ENCODE measurements at places on chromosomes 6 and 20.
A peak's percentile ranks its signal among the peaks of the same experiment; 100 is the strongest.

GRCh38 chr6:128886706-128887105 lies 3.8 kb downstream of the LAMA2 start:
- DNase-seq, result no peak

- no peak for DNase-seq
Observed at GRCh38 chr6:151349651-151350270, 41.6 kb downstream of the ZBTB2 start.

DNA sequence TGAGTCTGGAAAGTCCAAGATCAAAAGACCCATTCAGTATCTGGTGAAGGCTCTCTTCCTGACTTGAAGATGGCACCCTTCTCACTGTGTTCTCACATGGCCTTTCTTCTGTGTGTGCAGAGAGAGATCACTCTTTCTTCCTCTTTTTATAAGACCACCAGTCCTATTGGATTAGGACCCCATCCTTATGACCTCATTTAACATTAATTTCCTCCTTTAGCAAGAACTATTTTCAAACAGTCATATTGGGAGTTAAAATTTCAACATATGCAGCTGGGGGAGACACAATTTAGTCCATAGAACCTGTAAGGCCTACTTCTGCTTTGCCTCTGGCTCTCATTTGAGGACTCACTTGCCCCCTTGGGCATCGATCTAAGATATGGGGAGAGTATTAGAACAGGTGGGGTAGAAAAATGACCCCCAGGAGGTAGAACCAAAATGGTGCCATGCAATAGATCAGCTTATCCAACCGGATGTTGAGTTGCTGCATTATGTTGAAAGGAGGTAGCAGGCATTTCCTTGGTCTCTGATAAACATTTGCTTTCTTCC lies 78.4 kb upstream of the ATXN1 start:
- DNase-seq, result no peak

GRCh38 chr6:136069119-136069518 lies 181.0 kb downstream of the MTFR2 start:
- peak; percentile 63 for DNase-seq

DNA sequence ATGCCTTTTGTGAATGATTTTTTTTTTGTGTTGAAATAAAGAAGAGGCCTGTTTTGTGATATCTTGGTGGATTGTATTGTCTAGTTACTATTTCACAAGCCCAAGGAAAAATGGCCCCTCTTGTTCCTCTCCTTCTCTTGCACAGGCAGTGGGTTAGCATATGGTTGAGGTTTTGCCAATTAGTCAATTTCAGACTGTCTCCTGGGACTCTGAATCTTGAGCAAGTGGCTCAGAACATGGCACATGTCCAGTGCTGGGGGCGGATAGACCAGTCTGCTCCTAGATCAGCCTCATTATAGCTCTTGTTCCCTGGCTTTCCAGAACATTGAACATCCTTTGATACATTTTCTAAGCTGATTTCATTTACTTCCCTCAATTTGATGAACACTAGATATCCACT lies 589.2 kb downstream of the PHF3 start:
- peak; percentile 71 for DNase-seq

DNA sequence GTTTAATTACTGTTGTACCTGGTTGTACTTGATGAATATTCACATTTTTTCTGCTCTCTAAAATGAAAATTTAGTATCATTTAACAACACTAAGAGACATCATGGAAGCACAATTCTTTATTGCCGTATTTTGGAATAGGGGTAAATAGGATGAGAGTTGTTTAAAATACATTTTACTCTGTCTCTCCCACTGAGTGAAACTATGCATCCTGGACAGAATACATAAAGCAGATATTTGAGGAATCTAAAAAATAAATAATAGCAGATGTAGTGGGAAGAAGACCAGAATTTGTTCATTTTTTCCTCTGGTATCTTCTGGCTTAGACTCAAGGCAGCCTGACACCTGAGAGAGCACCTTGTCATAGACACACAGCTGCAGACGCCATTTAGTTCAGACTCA lies 119.1 kb upstream of the AHI1 start:
- DNase-seq, result no peak

- DNase-seq, result no peak
Observed at GRCh38 chr20:41643504-41643938, 25.3 kb upstream of the CHD6 start.

DNA sequence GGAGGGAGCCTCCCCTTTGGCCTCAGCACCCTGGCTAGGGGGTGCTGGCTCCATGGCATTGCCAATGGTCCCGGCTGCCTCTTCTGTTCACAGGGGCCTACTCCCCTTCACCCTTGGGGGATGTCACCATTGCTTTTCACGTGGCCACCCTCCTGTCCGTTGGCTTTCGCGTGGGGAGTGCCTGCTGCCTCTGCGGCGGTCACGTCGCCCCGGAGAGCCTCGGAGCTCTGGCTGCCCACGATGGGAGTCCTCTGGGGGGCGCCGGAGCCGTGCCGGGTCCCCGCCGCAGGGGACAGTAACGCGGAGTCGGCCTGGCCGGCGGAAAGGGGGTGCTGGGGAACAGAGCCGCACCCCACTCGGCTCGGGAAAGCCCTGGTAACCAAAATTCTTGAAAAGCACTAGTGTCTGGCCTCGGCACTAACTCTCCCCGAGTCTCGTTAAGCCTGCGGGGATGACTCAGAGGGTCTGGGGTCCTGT lies 661 bp upstream of the HEBP2 start:
- no peak for DNase-seq
